ENCODE measurements at places on chromosomes 12 and 14.

DNA sequence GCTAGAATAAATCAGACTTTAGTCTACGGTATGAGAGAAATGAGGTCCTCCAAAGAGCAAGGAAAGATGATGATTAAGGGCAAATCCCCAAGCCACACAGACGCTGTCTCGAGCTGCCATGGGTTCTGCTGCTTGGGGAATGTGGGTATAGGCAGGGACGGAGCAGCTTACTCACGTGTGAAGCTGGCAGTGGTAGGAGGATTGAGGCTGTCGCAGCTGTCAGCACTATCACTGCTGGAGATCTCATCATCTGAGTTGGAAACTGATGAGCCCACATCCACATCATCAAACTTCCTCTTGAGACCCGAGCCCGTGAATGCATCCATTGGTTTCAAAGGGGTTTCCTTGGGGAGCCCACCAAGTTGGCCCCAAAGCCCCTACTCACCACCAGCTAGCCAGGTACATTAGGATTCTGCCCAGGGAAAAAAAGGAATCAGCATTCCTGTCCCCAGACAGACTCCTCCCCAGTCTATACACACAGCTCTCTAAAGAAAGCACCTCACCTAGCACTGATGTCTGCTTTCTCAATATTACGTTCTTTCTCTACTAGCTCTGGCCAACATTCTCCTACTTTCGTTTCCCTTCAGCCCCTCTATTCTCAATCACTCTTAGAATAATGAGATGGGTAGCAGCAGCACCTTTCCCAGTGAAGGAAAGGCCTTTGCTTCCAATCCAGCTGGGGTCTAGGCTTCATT lies 7.0 kb downstream of the CSRNP2 start:
- DNase-seq: peak; percentile 73

DNA sequence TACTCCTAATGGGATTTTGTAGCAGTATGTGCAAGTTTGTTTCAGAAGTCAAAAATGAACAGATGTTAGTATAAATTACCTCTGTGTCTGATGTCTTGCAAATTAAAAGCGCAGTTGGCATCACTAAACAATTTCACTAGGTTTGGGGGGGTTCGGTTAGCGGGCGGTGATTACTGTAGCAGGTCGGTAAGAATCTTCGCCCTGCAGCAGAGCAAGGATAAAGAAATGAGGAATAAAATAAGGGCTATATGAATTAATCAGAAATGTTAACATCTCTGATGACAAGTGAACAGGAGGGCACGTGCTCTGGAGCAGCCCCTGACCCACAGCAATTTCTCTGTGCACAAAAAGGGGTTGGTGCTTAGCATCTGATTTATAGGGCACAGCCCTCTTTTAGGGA lies 43.6 kb upstream of the VSX2 start:
- no peak for DNase-seq

DNA sequence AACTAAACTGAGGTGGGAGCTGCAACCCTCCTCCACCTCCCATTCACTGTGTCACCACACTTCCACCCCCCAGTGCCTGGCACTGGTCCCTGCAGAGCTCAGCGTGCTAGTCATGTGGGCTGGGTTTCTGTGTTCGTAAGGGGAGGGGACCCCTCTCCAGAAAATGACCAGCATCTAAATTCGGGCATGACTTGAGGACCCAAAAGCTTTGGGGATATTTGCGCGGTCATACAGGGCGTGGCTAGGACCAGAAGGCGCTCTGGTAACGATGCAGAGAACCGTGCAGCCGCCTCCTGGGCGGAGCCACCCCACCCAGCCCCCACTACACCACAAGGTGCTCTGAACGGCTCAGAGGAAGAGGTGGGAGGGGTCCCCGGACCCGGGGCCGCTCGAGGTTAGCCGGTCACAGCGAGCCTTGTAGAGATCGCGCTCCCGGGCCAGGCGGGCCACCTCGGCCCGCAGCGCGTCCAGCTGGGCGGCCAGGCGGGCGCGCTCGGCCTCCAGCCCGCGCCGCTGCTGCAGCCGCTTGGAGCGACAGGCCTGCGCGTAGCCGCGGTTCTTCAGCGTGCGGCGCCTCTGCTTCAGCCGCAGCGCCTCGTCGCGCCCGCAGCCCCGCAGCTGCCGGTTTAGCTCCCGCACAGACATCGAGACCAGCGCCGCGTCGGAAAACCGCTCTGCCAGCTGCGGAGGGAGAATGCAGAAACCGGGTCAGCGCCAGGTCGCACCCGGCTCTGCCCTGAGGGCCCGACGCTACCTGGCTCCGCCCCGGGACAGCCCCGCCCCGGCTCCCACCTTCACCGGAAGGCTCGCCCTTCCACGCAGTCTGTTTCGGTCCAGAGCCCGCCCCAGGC lies 9.8 kb downstream of the CPNE6 start:
- DNase-seq: no peak

GRCh38 chr14:73771848-73772638 lies 57.9 kb upstream of the PNMA1 start:
- DNase-seq: peak; percentile 41

DNA sequence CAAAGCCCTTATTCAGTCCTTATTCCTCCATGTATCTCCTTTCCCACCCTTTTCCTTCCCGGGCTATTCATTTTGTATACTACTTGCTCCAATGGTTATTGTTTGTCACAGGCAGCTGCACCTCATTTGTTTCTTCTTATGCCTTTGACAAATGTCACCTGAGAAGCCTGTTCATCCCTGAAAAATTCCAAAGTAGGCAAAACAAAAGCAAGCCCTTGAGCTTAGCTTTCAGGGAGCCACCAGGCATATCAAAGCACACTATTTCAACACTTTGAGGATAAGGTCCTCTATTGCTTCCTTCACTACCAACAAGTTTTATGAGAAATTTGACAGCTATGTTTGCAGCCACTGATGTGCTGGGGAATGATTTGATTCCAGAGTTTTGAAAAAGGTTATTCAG lies 738.7 kb upstream of the LMO3 start:
- DNase-seq: peak; percentile 10

DNA sequence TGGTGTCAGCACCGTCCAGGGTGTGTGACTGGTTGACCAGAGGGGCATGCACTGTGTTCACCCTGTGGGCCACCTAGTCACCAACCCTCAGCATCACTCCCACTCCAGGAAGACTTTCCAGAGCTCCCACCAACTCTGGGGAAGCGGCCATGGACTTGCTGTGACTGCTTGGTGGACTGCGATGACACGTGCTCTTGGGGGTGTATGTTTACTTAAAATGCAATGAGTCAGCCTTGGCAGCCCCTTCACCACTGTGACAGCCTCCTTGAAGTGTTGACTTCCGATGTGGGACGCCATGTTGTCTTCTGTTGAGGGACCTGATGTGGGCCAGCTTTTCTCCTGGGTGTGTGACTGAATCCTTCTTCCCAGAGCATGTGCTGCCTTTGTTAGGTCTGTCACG lies 151.1 kb upstream of the RTL1 start:
- DNase-seq: no peak

DNA sequence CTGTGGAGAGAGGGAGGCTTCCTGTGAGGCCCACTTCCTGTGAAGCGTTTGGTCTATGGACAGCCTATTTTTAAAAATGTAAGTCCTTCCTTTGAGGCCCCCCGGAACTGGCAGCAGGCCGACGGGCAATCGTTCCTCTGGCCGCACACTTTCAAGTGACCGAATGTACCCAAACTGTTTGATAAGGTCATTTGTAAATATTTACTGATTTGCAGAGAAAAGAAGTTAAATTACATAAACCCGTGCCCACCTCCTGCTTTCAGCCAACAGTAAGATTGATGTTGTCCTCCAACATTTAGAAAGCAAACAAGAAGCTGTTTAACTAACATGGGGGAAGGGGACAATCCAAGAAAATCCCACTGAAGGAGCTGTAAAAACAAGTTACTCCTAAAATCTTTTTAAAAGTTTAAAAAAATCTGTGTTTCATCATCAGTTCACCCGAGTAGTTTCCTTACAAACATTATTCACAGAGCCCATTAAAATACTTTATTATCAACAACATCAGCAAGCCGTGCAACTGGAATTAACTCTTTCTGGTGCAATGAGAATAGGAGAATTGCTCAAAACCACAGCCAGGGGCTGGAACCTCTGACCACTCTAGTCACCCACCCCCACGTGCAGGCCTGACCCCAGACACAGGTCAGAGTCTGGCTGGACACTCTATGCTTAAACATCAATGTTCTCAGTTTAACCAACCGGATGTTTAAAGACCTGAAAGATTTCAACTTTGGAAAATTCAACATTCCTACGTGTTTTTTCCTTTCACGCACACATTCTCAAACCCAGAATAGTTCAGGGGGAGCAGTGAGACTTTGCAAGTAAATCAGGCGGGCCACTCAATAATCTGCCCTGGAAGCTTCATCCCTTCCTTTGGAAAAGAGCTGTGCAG lies 65.3 kb downstream of the FOXN3 start:
- peak; percentile 16 for DNase-seq

DNA sequence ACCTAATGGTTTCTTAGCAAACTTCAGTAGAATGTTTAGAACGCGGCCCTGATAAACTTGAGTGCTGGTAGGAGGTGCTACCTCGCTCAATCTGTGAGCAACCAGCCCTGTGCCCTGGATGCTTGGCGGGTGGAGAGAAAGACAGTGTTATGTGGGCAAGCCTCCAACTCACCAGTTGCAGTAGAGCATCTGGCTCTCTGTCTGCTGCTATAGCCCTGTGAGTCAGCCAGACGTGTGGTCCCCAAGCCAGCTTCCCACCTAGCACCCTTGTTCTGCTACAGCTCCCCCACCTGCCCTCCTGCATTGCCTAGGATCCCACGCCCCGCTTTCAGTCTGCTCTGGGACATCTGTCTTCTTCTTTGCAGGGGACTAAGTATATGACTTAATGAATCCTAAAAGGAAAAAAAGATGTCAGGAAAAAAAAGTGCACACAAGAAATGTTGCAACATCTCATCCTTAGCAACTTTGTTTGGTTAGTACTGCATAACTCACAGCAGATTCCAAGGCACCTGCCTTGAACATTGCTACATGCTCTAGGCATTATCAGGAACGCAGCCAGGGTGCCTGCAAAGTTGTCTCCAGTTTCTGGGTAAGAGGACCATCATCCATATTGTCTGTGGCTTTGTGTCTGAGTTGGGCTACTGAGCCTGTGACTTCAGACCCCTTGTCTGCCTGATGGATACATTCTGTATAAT lies 13.6 kb downstream of the SNRNP35 start:
- DNase-seq: no peak

GRCh38 chr12:117362391-117362790 lies 965 bp upstream of the NOS1 start:
- DNase-seq: no peak

Measured in SJCRH30 (cell line).